ENCODE measurements at places on chromosomes 4 and X.

DNA sequence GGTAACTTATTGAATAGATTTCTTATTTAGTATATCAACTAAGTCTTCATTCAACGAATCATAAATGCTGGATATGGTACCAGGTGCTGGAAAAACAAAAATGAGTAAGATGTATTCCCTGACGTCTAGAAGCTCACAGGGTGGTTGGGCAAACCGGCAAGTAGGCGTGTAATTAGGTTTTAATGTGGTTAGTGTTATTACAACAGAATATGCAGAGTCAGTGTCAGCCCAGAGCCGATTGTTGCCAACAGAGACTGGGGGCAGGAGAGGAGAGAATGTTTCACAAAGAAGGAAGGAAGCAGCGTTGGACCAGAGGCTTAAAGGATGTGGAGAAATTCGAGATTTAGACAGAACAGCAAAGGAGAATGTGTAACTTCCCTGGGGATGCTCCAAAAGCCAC, 111.7 kb downstream of the TENM3 start:
- no peak for DNase-seq

DNA sequence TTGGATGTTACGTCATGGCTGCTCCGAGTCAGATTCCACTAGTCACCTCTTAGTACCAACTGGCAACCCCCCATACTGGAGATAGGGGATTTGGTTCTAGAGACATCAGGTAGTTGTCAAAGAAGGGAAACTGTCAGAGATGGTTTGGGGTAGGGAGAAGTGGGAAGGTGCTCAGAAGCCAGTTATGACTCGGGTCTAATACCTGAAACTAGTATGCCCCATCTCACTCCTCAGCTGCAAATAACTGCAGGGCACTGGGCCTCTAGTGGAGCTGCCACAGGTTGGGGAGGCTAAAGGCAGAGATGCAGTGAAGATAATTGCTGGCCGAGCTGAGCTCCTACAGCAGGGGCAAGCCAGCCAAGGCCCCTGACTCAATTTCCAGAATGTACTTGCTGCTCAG, 30.0 kb downstream of the OTUD6A start:
- DNase-seq, result no peak

- DNase-seq, result no peak
Measured at GRCh38 chr4:16140879-16141249, 57.0 kb upstream of the PROM1 start.

- no peak for DNase-seq
Measured at GRCh38 chr4:44535981-44536380, 87.4 kb upstream of the KCTD8 start.

DNA sequence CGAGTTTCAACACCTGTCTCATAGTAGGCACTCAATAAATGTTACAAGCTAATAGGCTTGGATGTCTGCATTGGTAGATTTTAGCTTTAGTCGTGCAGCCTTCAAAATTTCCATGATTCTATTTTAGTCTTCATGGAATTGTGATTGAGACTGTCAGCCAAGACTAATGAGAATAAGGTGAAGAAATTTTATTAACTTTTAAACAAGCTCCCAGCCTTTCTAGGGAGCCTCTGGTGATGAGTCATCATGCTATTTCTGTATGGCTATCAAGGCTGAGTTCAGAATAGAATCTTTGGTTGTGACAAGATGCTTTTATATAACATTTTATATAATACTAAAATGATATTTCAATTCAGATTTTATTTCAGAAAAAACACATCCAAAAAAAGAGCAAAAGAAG, 685.8 kb downstream of the GABRG1 start:
- DNase-seq, result no peak

GRCh38 chrX:130418740-130419139, 17.0 kb downstream of the RBMX2 start:
- DNase-seq, result no peak

DNA sequence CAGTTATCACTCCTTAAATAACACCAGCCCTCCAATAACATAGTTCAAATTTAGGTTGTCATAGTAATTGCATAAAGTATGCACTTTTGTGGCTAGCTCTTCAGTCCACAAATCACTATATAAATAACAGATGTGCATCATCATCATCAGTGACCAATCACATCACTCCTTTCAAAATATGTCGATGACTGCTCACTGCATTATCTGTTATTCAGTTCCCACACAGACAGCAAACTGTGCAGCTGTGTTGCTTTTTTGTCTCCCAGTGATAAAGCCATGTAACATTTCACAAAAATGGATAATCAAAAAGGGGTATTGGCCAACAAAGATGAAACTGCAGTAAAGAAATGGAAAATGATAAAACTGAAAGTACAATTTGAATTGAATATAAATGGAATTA, 205.4 kb downstream of the DCLK2 start:
- no peak for DNase-seq

All from Right ventricle myocardium inferior (tissue), 1 donor.